ENCODE measurements at places on chromosomes 7 and 10.

- no peak for DNase-seq
Measured at GRCh38 chr7:65371468-65371867, 2.2 kb upstream of the ZNF92 start.

DNA sequence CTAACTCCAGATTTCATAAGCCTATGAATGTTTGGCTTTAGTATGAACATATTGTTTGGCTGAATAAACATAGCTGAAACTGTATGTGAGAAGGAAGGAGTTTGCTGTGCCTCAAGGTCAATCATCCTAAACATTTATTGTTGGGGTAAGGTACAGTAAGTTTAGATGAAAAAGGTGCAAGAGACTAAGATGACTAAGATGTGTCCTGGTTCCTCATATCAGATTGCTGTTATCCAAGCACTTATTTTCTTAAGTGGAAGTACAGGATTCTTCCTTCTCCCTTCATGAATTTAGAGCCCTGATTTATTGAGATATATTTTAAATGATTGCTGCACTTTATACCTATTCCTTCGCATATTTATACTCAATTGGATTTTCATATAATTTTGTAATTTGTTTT lies 12.2 kb downstream of the MDFIC start:
- no peak for DNase-seq

DNA sequence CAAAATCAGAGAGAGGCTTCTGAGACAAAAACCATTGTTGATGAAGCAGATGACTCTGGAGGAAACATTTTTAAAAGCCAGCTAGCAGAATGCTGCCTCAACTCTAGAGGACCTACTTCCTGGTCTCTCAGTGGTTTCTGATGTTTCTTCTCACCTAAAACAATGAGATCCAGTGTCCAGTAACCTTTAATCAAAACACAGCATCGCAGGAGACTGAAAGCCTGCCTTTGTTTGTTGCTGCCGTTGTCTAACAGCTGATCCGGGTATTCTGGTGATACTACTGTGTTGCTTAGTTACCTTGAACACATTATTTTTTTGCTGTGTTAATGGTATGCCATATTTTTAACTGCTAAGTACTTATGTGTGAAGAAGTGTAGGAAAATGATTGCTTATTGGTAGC lies 70.9 kb downstream of the WIPF3 start:
- no peak for DNase-seq

DNA sequence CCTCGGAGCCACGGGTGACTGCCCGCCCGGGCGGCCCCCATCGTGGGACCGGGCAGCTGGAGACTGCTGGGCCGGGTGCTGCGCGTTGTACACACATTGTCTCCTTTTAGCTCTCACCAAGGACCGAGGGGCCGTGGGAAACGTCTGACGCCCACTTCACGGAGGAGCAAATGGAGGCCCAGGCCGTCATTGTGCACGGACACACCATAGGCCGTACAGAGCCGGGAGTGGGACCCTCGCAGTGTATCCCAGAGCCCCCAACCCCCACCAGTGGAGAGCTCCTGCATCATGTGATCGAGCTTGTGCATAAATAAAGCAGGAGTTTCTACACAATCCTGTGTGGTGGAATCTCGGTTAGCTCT lies 722 bp downstream of the DENND10 start:
- DNase-seq, result no peak

- DNase-seq, result no peak
Measured at GRCh38 chr10:97752956-97753355, 16.0 kb downstream of the ZFYVE27 start.

- DNase-seq, result peak; percentile 38
Measured at GRCh38 chr10:110387983-110388686, 83.4 kb upstream of the SMNDC1 start.

- DNase-seq, result no peak
Measured at GRCh38 chr10:53808677-53809372, 992.2 kb downstream of the PCDH15 start.

DNA sequence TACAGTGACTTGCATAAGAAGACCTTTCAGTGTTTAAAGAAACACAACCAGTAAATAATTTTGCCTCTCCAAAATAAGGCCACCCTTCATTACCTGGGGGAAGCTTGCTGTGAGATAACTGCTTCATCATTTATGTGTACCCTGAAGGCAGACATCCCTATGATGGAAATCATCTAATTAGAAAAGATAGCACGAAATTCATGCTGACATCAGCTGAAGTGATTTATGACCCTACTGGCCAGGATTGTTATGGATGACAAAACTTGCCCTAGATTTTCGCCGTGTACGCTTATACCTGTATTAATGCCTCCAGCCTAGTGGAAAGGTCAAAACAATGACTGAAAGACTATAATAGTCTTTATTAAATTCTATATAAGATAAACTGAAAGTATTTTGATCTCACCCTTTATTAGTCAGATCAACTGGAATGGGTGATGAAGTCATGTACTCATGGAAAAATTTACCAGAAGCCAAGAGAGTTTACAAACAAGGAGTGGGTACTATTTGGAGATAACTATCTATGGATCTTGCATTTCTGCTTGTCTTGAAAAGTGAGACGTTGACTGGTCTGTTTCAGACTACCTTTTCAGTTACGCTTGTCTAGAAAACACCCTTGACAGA lies 114.2 kb downstream of the PPP1R3A start:
- DNase-seq, result no peak

GRCh38 chr7:54689394-54690049 lies 69.5 kb downstream of the SEC61G start:
- no peak for DNase-seq

DNA sequence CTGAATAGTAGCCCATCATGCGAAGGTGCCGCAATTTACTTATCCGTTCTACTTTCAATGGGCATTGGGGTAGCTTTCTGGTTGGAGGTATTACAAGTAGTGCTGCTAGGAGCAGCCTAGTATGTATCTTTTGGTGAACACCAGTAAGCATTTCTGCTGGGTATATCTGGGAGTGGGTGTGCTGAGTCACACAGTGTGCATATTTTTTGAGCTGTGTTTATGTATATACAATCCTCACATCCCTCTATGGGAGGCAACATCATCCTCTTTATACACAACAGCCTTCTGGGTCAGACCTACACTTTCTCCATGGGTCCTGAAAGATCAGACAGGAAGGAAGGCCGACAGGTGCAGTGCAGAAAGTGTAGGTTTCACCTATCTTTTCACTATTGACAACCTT lies 36.3 kb downstream of the PYROXD2 start:
- no peak for DNase-seq

GRCh38 chr7:94284104-94284503 lies 110.6 kb upstream of the COL1A2 start:
- DNase-seq, result no peak

GRCh38 chr7:129224251-129225205 lies at the start of gene AHCYL2:
AHCYL2 (plus strand) TSS chr7:129225030.
- DNase-seq, result peak; percentile 97

GRCh38 chr7:83821866-83822265 lies 172.9 kb upstream of the SEMA3E start:
- DNase-seq, result no peak

DNA sequence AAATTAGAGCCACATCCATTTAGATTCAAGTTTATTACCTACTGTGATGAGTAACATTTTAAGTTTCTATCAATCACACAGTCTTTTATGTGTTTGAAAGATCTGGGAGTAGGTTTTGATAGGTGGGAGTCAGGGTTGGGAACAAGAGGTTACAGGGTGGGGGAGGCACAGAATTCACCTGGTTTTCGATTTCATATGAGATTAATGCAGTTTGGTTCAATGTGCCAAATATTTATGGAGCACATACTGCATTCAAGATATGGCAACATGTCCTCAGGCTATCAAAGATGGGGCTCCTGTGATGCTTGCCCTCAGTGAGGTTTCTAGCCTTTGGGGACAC lies 564.1 kb downstream of the SUGCT start:
- no peak for DNase-seq

- no peak for DNase-seq
Measured at GRCh38 chr10:13613519-13613918, 26.8 kb downstream of the PRPF18 start.

DNA sequence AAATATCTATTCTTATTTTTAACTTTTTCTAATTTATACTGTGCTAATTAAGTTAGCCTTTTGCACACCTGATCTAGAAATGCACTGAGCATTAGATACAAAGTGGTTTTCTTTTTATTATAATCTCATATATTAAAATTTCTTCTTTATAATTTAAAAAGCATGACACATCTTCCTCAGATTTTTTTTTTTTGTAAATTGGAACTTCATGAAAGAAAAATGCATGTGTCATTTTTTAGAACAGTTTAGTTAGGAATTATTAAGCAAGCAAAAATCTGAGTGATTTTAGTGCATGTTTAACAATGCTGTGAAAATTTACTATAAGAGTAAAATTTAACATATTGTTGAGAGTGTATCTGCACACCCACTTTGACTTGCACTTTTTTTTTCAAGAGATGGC lies 367.9 kb downstream of the TFEC start:
- DNase-seq, result no peak

- DNase-seq, result no peak
Measured at GRCh38 chr7:30838008-30838407, 66.8 kb downstream of the MINDY4 start.

GRCh38 chr7:23470330-23471105 lies at the start of gene IGF2BP3:
IGF2BP3 (minus strand) TSS chr7:23470491; CDS start chr7:23470110, 381 bp downstream.
- DNase-seq, result no peak

DNA sequence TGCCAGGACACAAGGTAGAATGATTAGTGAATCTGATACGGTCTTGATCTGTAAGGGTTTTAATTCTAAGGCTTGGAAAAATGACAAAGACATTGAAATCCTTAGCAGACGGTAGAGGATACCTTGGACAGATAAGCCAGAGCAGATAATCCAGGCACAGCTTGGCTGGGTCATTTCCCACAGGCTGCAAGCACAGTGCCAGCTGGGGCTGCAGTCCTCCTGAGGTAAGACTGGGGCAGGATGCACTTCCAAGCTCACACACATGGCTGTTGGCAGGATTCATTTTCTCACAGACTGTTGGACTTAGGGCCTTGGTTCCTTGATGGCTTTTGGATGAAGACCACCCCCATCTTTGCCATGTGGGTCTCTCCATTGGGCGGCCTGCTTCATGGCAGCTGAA lies 63.2 kb upstream of the BMPER start:
- DNase-seq, result no peak

- DNase-seq, result no peak
Measured at GRCh38 chr10:31037749-31038148, 6.1 kb upstream of the ZNF438 start.

GRCh38 chr10:35928748-35929147 lies 286.7 kb upstream of the FZD8 start:
- DNase-seq, result no peak

- no peak for DNase-seq
Measured at GRCh38 chr10:32771217-32771616, 186.8 kb downstream of the ITGB1 start.

GRCh38 chr7:18508443-18509427 lies 13.2 kb downstream of the HDAC9 start:
- no peak for DNase-seq

GRCh38 chr7:36278620-36279172 lies 111.0 kb upstream of the ANLN start:
- no peak for DNase-seq

GRCh38 chr10:3045471-3046209 lies 21.7 kb upstream of the PFKP start:
- no peak for DNase-seq

GRCh38 chr10:17683541-17683940 lies 39.6 kb downstream of the STAM start:
- DNase-seq, result no peak

- no peak for DNase-seq
Measured at GRCh38 chr7:117111535-117111934, 158.2 kb downstream of the ST7 start.

- no peak for DNase-seq
Measured at GRCh38 chr7:155283565-155284194, 14.0 kb upstream of the INSIG1 start.

GRCh38 chr10:133072196-133072595 lies 15.5 kb upstream of the ADGRA1 start:
- no peak for DNase-seq

Measured in stimulated activated CD8-positive, alpha-beta memory T cell treated with anti-CD3 and anti-CD28 coated beads, Interleukin-15, amount 100 ng/mL, for 48 hours (primary cell).